Heart left ventricle (tissue), 16 donors: ENCODE measurements at places on chromosomes 7 and 10. TPM values are rescaled to one million over a fixed set of nuclear protein-coding genes. Genes with fewer than 3 reads are reported as not detected.

The ITGB1 gene
- 600 TPM for total RNA-seq

The ANKRD1 gene
- total RNA-seq, result 2,473 TPM

The HOXA3 gene
- total RNA-seq, result not detected

The SERPINE1 gene
- total RNA-seq, result 153 TPM

The PKD2L1 gene
- not detected for total RNA-seq

The C7orf57 gene
- total RNA-seq, result not detected

The DPP6 gene
- total RNA-seq, result 0.16 TPM

The ARHGEF35 gene
- 1.8 TPM for total RNA-seq

The HDAC9 gene
- 40.7 TPM for total RNA-seq

The UBTD1 gene
- total RNA-seq, result 27.7 TPM

GRCh38 chr7:49324707-49325106, 400.4 kb downstream of the CDC14C start:
- no peak for DNase-seq
- H3K27ac ChIP-seq, result no peak overlapping the region
- no peaks in the 10 kb centered on the region for H3K27me3 ChIP-seq

DNA sequence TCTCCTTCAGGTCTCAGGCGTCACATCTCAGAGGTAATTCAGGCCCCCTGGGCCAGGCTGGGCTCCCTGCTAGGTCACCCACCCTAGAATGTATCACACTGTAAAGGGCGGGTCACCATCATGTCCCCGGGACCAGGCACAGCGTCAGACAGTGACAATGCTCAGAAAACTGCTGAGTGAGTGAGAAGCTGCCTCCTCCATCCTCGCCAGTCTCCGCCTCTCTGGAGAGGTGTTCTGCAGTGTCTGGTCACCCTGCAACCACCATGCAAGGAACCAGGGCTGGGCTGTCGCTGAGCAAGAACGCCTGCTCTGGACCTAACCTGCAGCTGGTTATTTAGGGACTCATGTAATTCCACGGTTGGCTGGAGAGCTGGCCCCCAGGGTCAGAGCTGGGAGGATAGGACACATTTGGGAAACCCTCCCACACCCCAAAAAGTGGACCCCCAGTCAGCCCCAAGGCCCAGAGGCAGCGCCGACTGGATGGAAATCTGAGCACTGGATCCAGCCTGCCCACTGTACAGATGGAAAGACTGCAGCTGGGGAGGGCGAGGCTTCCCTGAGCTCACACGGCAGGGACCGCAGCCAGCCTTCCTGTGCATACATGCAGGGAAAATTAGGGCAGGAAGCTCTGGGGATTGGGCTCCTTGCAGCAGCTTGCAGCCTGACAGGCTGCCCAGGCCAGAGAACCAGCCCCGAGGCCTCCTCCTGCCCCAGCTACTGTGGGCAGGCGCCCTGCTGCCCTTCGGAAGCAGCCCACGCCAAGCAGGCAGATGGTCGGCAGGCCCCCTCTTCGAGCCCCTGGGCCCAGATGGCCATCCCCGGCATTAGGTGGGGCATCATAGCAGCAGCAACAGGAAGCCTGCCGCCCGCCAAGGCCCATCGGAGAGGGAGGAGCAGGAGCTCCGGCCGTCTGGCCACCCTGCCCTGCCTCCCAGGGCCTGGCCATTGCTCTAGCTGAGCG, 105.4 kb upstream of the ZMIZ1 start:
- no peak overlapping the region for H3K4me3 ChIP-seq
- no peaks in the 10 kb centered on the region for H3K36me3 ChIP-seq

DNA sequence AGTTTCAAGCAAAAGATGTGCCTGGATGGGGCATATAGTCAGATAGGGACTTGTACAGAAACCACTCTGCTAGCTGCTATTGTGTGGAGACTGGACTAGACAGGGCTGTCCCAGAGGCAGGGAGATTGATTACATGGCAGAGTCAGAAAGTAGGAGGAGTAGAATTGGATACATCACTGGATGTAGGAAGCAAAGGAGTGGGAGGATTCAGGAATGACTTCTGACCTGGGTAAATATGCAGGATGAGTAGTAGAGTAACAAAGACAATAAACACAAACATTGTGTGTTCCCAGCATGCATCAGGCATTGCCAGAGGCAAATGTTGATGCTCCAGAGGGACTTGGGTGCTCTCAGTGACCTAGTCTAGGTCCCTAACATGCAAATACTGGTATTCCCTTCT, 30.9 kb upstream of the MAT1A start:
- H3K36me3 ChIP-seq, result no peaks in the 10 kb centered on the region
- H3K4me3 ChIP-seq, result no peak overlapping the region
- no peak overlapping the region for H3K27ac ChIP-seq
- no peaks in the 10 kb centered on the region for H3K27me3 ChIP-seq
- no peak for DNase-seq

DNA sequence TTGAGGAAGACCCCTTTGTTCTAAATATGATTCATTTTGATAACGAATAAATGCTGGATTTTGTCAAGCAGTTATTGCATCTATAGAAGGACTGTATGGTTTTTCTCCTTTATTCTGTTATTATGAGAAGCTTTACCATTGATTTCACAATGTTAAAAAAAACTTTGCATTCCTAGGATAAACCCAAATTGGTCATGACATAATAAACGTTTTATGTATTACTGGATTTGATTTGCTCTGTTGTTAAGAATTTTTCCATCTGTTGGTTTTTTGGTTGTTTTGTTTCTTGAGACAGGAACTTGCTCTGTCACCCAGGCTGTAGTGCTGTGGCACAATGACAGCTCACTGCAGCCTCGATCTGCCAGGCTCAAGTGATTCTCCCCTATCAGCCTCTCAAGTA, 2.2 kb upstream of the DNA2 start:
- DNase-seq, result no peak
- H3K36me3 ChIP-seq, result no peaks in the 10 kb centered on the region
- H3K27me3 ChIP-seq, result no peaks in the 10 kb centered on the region
- no peaks in the 10 kb centered on the region for H3K4me1 ChIP-seq
- no peak overlapping the region for H3K4me3 ChIP-seq

DNA sequence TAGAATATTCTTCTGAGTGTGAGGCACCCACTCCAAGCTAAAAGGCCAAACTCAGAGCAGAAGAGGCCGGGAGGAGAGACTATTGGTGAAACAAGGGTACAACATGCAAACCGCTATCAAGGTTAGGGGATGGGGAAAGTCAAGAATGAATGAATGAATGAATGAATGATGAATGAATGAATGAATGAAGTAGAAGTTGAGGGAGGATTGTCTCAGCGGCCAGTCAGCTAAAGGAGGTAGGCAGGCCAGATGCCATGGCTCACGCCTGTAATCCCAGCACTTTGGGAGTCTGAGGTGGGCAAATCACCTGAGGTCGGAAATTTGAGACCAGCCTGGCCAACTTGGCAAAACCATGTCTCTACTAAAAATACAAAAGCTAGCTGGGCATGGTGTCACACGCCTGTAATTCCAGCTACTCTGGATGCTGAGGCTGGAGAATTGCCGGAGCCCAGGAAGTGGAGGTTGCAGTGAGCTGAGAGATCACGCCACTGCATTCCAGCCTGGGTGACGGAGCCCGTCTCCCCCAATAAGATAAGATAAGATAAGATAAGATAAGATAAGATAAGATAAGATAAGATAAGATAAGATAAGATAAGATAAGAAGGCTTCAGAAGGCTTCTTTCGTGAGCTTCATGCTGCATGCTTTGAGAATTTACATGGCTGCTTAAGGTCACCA, 250.8 kb downstream of the CCDC3 start:
- no peak overlapping the region for H3K4me3 ChIP-seq
- H3K4me1 ChIP-seq, result no peaks in the 10 kb centered on the region
- H3K27me3 ChIP-seq, result no peaks in the 10 kb centered on the region

GRCh38 chr7:80385508-80385907, 126.4 kb downstream of the GNAT3 start:
- no peaks in the 10 kb centered on the region for H3K4me1 ChIP-seq
- H3K4me3 ChIP-seq, result no peak overlapping the region
- H3K27me3 ChIP-seq, result no peaks in the 10 kb centered on the region
- no peak for DNase-seq
- H3K36me3 ChIP-seq, result no peaks in the 10 kb centered on the region
- H3K27ac ChIP-seq, result no peak overlapping the region

- peaks cover 14% of the 10 kb centered on the region for H3K4me1 ChIP-seq
- H3K27me3 ChIP-seq, result no peaks in the 10 kb centered on the region
- peaks cover 2% of the 10 kb centered on the region for H3K36me3 ChIP-seq
- no peak overlapping the region for H3K4me3 ChIP-seq
- H3K27ac ChIP-seq, result no peak overlapping the region
Observed at GRCh38 chr7:30329716-30330115, 45.3 kb downstream of the ZNRF2 start.

DNA sequence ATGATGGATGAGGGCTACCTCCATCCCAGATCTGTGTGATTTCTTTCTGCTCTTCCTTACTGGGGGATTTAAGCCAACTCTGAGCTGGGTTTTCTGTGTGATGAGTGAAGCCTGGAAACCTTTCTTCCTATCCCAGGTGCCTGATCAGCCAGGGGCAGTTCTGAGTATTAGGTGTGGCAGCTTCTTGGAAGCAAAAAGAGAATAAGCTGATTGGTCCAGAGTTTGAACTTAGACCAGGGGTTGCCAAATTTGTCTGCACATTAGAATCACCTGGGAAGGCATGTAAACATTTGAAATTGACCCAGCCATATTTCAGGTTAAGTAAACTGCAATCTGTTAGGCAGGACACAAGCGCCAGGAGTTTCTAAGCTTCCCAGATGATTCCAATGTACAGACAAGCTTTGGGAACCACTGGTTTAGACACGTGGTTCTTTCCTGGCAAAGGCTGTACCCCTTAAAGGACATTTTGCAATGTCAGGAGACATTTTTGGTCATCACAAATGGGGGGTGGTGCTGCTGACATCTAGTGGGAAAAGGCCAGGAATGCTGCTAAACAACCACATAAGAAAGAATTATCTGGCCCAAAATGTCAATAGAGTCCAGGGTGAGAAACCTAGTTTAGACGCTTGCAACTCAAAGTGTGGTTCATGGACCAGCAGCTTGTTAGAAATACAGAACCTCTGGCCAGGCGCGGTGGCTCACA, 160.5 kb upstream of the GHITM start:
- no peak overlapping the region for H3K27ac ChIP-seq
- H3K4me1 ChIP-seq, result no peaks in the 10 kb centered on the region
- no peak overlapping the region for H3K4me3 ChIP-seq
- DNase-seq, result no peak
- H3K27me3 ChIP-seq, result no peaks in the 10 kb centered on the region

GRCh38 chr10:102876747-102877153, 7.5 kb downstream of the AS3MT start:
- no peak for DNase-seq
- no peak overlapping the region for H3K4me3 ChIP-seq
- H3K27me3 ChIP-seq, result no peaks in the 10 kb centered on the region
- H3K27ac ChIP-seq, result no peak overlapping the region
- H3K36me3 ChIP-seq, result no peaks in the 10 kb centered on the region

GRCh38 chr7:71633551-71634008, 501.6 kb downstream of the GALNT17 start:
- no peaks in the 10 kb centered on the region for H3K36me3 ChIP-seq
- H3K4me1 ChIP-seq, result peaks cover 11% of the 10 kb centered on the region
- H3K27ac ChIP-seq, result peak overlapping the region; percentile 48
- H3K27me3 ChIP-seq, result no peaks in the 10 kb centered on the region
- H3K4me3 ChIP-seq, result no peak overlapping the region

- H3K36me3 ChIP-seq, result no peaks in the 10 kb centered on the region
- H3K4me3 ChIP-seq, result peak overlapping the region; percentile 81
- no peak for DNase-seq
- peaks cover 35% of the 10 kb centered on the region for H3K4me1 ChIP-seq
- H3K27ac ChIP-seq, result peak overlapping the region; percentile 100
Observed at GRCh38 chr7:74655768-74656440, 1.6 kb upstream of the GTF2I start.

DNA sequence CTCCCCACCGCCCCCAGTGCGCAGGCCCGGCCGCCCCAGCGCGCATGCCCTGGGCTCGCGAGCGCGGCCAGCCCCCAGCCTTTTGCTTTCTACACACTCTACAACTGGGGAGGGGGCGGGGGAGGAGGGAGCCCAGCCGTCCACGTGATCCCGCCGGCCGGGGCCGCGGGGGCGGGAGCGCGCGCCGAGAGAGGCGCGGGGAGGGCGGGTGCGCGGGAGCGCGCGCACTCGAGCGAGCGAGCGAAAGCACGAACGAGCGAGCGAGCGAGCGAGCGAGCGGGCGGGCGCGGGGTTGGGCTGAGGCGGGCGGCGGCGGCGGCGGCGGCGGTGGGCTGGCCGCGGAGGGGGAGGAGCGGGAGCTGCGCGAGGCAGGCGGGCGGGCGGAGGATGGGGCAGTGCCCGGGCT, at the start of gene AUTS2:
AUTS2 (plus strand) TSS at position 395 of the 406 bp plus-strand sequence. CDS start 1,179 bp downstream, outside the sequence.
- H3K36me3 ChIP-seq, result no peaks in the 10 kb centered on the region
- no peaks in the 10 kb centered on the region for H3K27me3 ChIP-seq
- peak within 1 kb of the TSS; percentile 80 for H3K4me3 ChIP-seq
- peak; percentile 91 for DNase-seq
- H3K4me1 ChIP-seq, result peaks cover 13% of the 10 kb centered on the region
- peak within 1 kb of the TSS; percentile 87 for H3K27ac ChIP-seq

DNA sequence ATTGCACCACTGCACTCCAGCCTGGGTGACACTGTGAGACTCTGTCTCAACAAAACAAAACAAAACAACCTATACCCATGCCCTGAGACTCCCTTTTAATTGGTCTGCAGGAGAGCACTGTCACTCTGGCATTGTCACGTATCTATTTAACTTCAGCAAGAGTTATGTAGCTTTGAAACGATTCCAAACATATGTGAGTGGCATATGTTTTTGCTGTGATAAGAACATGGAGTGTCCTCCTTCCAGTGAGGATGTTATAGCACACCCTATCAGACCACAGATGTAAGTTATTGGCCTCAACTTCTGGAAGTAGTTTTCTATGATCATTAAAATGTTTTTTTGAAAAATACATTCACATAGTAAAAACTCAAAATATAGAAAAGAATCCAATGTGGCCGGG, 15.5 kb upstream of the DNAJC12 start:
- DNase-seq, result no peak
- no peak overlapping the region for H3K27ac ChIP-seq
- H3K4me1 ChIP-seq, result peaks cover 6% of the 10 kb centered on the region
- no peaks in the 10 kb centered on the region for H3K36me3 ChIP-seq

GRCh38 chr10:51620131-51620530, 79.3 kb downstream of the CSTF2T start:
- H3K4me1 ChIP-seq, result no peaks in the 10 kb centered on the region
- no peak overlapping the region for H3K27ac ChIP-seq
- DNase-seq, result no peak
- H3K4me3 ChIP-seq, result no peak overlapping the region
- no peaks in the 10 kb centered on the region for H3K27me3 ChIP-seq

GRCh38 chr10:73586583-73586984, 4.6 kb downstream of the USP54 start:
- H3K4me1 ChIP-seq, result peaks cover 29% of the 10 kb centered on the region
- H3K27ac ChIP-seq, result no peak overlapping the region
- H3K4me3 ChIP-seq, result no peak overlapping the region
- H3K36me3 ChIP-seq, result no peaks in the 10 kb centered on the region

- H3K27ac ChIP-seq, result no peak overlapping the region
- no peaks in the 10 kb centered on the region for H3K27me3 ChIP-seq
- no peak overlapping the region for H3K4me3 ChIP-seq
- DNase-seq, result no peak
- H3K4me1 ChIP-seq, result peaks cover 19% of the 10 kb centered on the region
Observed at GRCh38 chr10:48400850-48401220, 94.4 kb downstream of the MAPK8 start.

- peak overlapping the region; percentile 51 for H3K27ac ChIP-seq
- H3K27me3 ChIP-seq, result no peaks in the 10 kb centered on the region
- peaks cover 21% of the 10 kb centered on the region for H3K4me1 ChIP-seq
- H3K36me3 ChIP-seq, result no peaks in the 10 kb centered on the region
- no peak overlapping the region for H3K4me3 ChIP-seq
- no peak for DNase-seq
Observed at GRCh38 chr10:126919426-126919825, 14.2 kb downstream of the DOCK1 start.

GRCh38 chr7:117675497-117676435, 195.9 kb downstream of the CFTR start:
- no peak overlapping the region for H3K27ac ChIP-seq
- no peaks in the 10 kb centered on the region for H3K36me3 ChIP-seq
- H3K4me3 ChIP-seq, result no peak overlapping the region
- H3K4me1 ChIP-seq, result no peaks in the 10 kb centered on the region
